Large intestine (tissue), 12 donors: ENCODE measurements at places on chromosomes 4 and X.

- no peak for DNase-seq
Observed at GRCh38 chr4:169252339-169253112, 18.2 kb downstream of the SH3RF1 start.

- DNase-seq: no peak
Observed at GRCh38 chr4:75251547-75251946, 262.7 kb downstream of the RCHY1 start.

- DNase-seq: no peak
Observed at GRCh38 chrX:47226071-47226470, 6.7 kb upstream of the USP11 start.

DNA sequence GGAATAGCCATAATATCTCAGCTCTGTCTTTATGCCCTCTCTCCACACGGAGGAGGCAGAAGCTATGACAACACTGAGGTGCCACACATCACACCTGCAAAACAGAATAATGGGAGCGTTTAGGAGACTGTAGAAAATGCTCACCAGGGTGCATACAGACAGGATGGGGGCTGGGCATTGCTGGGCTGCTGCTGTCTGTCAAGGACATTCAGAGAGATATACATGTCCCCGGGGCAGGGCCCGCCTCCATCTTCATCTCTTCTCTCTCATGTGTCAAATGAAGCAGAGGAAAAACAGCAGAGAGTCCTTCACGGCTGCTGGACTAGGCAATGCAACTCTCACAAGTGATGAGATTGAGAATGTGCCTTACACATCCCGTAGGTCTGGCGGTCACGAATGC is 65.3 kb upstream of the DHRSX start:
- no peak for DNase-seq

GRCh38 chr4:162349395-162349794 is 185.6 kb upstream of the FSTL5 start:
- DNase-seq: no peak

DNA sequence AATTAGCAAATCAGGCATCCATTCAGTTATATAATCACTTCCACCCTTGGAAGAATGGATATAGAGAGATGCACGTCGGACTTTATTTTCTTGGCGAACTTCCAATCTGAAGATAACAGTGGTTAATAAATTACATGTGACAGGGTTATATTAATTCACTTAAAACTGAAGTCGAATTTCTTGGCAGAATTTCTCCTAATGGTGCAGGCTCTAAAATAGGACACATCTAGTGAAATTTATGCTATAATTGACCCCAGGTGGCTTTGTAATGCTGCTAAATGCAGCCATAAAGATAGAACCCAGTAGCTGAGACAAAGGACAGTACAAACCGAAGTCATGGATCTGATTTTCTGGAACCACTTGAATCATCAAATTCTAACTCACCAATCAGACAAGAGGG is 20.8 kb upstream of the SLC10A4 start:
- no peak for DNase-seq

DNA sequence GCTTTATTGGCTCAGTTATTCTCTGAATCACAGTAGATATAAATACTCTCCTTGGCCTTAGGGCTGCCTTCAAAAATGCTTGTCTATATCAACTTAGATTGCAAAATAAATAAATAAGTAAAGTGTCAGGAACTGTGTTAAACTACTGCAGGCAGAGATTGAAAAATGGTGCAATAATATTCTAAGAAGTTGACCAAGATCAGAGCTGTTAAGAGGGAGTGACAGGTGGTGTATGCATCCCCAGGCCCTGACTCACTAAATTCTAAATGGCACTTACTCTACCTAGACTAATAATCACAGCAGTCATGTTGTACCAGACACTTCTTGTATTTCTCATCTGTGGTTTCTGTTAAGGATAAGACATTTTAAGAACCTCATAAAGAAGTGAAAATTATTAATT is 235.1 kb upstream of the SPOCK3 start:
- no peak for DNase-seq

- DNase-seq: no peak
Observed at GRCh38 chr4:148059617-148060180, 327.8 kb downstream of the ARHGAP10 start.

DNA sequence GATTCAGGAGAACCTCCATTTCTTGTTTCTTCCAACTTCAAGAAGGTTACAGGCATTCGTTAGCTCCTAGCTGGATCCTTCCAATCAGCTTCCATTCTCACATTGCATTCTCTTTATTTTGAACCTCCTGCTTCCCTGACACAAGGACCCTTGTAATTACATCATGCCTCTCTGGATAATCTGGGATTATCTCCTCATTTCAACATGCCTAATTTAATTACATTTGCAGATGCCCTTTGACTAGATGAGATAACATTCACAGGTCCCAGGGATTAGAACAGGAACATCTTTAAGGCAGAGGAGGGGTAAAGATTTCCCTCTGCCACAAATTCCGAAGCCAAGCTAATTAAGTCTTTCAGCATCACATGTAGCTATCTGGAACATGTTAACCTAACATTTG is 753.8 kb upstream of the PCDH7 start:
- DNase-seq: no peak

DNA sequence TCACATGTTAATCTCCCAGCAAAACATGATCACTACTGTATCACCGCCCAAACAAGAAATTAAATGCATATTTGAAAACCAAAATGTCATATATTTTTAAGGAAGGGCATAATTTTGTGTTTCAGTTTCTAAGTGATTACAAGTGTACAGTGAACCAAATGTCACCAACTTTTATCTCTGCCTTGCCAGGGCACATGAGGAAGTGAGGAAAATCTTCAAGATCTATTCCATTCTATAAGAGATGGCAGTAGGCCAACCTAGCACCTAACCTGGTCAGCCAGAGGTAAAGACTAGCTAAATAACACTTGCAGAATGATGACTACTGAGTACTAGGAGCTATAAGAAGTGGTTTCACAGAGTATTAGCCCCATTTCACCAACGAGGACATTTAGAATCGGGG is 107.2 kb downstream of the ATP11C start:
- no peak for DNase-seq

GRCh38 chr4:2248821-2249261 is 6.9 kb upstream of the HAUS3 start:
- DNase-seq: no peak
